ENCODE measurements at places on chromosomes 3 and 15. TPM values are rescaled to one million over a fixed set of nuclear protein-coding genes. Genes with fewer than 3 reads are reported as not detected.

SV2B gene
- 3.8 TPM for total RNA-seq

LDHAL6B gene
- not detected for total RNA-seq

TMEM44 gene
- 4.6 TPM for total RNA-seq

CPNE9 gene
- total RNA-seq, result not detected

MGLL gene
- 78.1 TPM for total RNA-seq

ATP10A gene
- 2.3 TPM for total RNA-seq

TRIM42 gene
- not detected for total RNA-seq

ZBTB47 gene
- 182 TPM for total RNA-seq

ZCWPW2 gene
- total RNA-seq, result 4.9 TPM

CCR1 gene
- total RNA-seq, result 16.1 TPM

HEG1 gene
- total RNA-seq, result 111 TPM

DNA sequence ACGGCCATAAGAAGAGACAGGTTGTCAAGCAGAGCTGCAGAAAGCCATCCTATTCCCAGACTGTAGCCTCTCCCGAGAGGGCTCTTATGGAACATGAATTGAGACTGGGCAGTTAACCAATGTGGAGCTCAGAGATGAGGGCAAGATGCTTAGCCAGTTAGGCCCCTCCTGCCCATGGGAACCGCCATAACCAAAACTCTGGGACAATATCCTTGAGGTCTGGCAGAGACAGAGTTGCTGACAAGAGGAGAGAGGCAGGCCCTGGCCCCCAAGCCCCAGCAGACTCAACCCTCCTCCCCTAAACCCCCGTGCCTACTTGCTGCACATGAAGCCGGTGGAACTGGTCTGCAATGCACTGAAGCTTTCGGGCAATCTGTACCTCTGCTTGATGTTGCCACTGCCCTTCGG lies 4.8 kb downstream of the BMF start:
- no peak overlapping the region for H3K4me3 ChIP-seq
- H3K27me3 ChIP-seq, result no peaks in the 10 kb centered on the region
- peak overlapping the region; percentile 68 for H3K27ac ChIP-seq
- H3K4me1 ChIP-seq, result peaks cover 90% of the 10 kb centered on the region

- H3K27ac ChIP-seq, result peak overlapping the region; percentile 99
- no peaks in the 10 kb centered on the region for H3K27me3 ChIP-seq
- no peak for DNase-seq
Observed at GRCh38 chr15:58931987-58932588, 1.4 kb downstream of the SLTM start.

- H3K36me3 ChIP-seq, result peaks cover 4% of the 10 kb centered on the region
- no peaks in the 10 kb centered on the region for H3K27me3 ChIP-seq
- H3K4me3 ChIP-seq, result no peak overlapping the region
- H3K4me1 ChIP-seq, result peaks cover 97% of the 10 kb centered on the region
- no peak for DNase-seq
Observed at GRCh38 chr3:134364936-134365765, 9.1 kb downstream of the AMOTL2 start.

- no peak for DNase-seq
- H3K36me3 ChIP-seq, result no peaks in the 10 kb centered on the region
- no peaks in the 10 kb centered on the region for H3K27me3 ChIP-seq
- no peak overlapping the region for H3K4me3 ChIP-seq
- no peak overlapping the region for H3K27ac ChIP-seq
Observed at GRCh38 chr3:13087320-13087990, 14.2 kb upstream of the IQSEC1 start.

DNA sequence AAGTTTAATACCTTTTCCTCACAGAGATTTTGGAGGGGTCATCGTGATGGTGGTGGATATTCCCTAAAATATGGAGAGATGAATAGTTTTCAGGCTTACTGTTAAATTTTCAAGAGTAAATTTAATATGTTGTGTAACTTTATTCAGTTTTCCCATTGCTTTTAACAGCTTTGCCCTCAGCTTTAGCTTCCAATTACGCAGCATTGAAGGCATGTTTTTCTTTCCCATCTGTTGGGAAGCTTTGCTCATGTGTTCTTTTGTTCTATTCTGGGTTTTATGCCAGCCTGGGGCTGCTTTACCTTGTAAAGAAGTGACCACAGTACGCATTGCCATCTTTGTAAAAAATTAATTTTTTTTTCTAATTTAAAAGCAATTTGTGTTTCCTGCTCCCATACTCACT lies 151.5 kb downstream of the B3GALNT1 start:
- H3K4me1 ChIP-seq, result no peaks in the 10 kb centered on the region
- H3K4me3 ChIP-seq, result no peak overlapping the region
- H3K36me3 ChIP-seq, result no peaks in the 10 kb centered on the region
- no peak overlapping the region for H3K27ac ChIP-seq
- DNase-seq, result no peak

DNA sequence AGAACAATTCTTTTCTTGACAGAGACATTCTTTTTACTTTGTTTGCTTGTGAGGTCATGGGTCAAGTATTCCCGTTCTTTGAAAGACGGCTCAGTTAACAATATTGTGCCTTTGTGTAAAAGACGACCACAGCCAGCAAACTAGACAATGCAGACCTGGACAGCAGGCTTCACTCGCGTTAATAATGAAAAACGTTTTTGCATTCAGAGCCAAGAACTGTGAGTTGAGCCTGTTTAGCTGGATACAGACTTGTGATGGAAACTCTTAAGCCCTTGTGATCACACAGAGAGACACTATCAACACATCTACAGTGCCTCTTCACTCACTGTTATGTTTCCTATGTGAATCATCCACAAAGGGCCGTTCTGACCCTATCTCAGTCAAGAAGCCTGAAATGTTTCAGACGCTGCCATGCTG lies 37.3 kb upstream of the CMTM7 start:
- H3K4me3 ChIP-seq, result no peak overlapping the region
- H3K27me3 ChIP-seq, result no peaks in the 10 kb centered on the region
- no peak overlapping the region for H3K27ac ChIP-seq
- DNase-seq, result no peak

- H3K4me1 ChIP-seq, result no peaks in the 10 kb centered on the region
- no peak overlapping the region for H3K4me3 ChIP-seq
- H3K36me3 ChIP-seq, result no peaks in the 10 kb centered on the region
- H3K27ac ChIP-seq, result no peak overlapping the region
Observed at GRCh38 chr3:61114316-61114953, 136.8 kb downstream of the FHIT start.

DNA sequence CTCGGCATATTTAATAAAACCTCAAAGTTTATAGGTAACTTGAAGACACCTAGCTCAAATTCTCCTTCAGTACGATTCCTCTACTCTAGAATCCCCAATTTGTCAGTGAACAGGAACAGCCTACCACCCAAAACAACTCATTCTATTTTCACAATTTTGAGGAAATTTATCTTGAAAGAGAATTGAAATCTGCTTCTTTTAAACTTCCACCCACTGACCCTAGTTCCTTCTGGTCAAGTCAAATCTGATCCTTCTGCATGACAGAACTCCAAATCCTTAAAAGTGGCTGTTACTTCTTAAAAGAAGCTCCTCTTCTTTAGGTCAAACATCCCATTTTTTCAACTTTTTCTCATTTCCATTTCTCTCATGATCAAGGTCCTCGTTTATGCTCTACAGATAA lies 4.4 kb downstream of the GABPB1 start:
- H3K36me3 ChIP-seq, result no peaks in the 10 kb centered on the region
- H3K27ac ChIP-seq, result peak overlapping the region; percentile 40
- no peak overlapping the region for H3K4me3 ChIP-seq
- DNase-seq, result no peak

GRCh38 chr15:63287109-63287508 lies 9.7 kb downstream of the APH1B start:
- no peaks in the 10 kb centered on the region for H3K27me3 ChIP-seq
- no peak for DNase-seq
- H3K4me3 ChIP-seq, result no peak overlapping the region
- no peaks in the 10 kb centered on the region for H3K36me3 ChIP-seq
- H3K27ac ChIP-seq, result no peak overlapping the region

DNA sequence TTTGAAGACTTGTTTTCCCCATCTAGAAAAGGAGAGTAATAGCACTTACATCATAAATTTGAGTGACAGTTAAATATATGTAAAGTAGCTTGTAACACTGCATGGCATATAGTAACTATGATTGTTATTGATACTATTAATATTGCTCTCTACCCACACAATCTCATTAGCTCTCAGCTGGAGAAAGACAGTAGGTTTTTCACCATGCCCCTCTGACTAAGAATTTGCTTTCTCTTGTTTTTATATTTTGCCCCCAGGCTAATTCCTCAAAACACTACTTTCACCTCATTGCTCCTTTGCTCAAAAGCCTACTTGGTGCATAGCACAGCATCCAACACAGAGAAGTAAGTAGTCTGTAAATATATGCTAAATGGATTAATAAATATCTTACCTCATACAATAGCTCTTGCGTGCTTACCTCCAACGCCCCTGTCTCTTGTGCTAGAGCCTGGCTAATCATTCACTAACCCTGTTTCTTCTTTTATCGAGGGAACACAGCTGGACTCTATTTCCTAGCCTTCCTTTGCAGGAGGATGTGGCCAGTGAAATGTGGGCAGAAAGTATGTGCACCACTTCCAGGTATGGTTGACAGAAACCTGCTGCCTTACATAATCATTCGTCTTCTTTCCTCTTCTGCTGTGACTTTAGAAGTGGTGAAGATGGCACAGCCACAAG lies 190.0 kb downstream of the PLCH1 start:
- no peaks in the 10 kb centered on the region for H3K27me3 ChIP-seq
- H3K36me3 ChIP-seq, result no peaks in the 10 kb centered on the region
- H3K4me3 ChIP-seq, result no peak overlapping the region
- DNase-seq, result no peak

- peak overlapping the region; percentile 93 for H3K27ac ChIP-seq
- no peaks in the 10 kb centered on the region for H3K27me3 ChIP-seq
- peaks cover 44% of the 10 kb centered on the region for H3K4me1 ChIP-seq
- peak overlapping the region; percentile 85 for H3K4me3 ChIP-seq
- peak; percentile 51 for DNase-seq
Observed at GRCh38 chr15:78438619-78439285, 736 bp downstream of the IREB2 start.

- peaks cover 44% of the 10 kb centered on the region for H3K4me1 ChIP-seq
- H3K36me3 ChIP-seq, result no peaks in the 10 kb centered on the region
- DNase-seq, result peak; percentile 78
- H3K27me3 ChIP-seq, result no peaks in the 10 kb centered on the region
- H3K4me3 ChIP-seq, result no peak overlapping the region
Observed at GRCh38 chr3:69784954-69785514, 45.8 kb downstream of the MITF start.

- H3K27me3 ChIP-seq, result no peaks in the 10 kb centered on the region
- no peak overlapping the region for H3K27ac ChIP-seq
- peaks cover 13% of the 10 kb centered on the region for H3K4me1 ChIP-seq
- no peaks in the 10 kb centered on the region for H3K36me3 ChIP-seq
- no peak for DNase-seq
- H3K4me3 ChIP-seq, result no peak overlapping the region
Observed at GRCh38 chr3:104458657-104459056, 908.1 kb upstream of the ALCAM start.

DNA sequence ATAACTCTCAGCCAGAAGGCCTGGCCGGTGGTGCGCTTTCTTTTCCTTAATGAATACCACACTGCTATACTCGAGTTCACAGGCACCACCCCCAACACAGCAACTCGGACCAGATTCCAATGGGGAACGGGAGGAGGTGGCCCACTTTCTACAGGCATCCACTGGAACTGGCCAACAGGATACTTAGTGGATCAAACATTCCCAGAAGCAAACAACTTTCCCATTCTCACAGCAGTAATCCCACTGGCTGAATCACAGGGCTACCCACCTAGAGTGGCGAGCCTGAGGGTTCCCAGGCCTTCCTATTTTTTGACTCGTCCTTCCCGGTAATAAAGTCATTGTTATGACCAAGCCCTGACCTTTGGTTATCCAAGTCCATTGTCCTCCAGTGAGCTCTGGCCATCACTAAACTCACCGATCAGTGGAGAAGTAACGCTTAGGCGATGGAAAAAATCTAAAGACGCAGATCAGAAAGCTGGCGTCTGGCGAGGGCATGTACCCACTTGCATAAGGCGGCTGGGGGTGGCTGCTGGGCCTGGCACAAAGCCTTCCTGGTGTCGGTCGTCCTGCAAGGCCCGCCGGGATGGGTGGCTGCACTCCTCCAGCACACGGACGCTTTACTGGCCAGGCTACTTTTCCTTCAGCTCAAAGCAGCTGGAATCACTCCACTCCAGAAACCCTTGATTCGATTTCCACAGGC lies 1.2 kb downstream of the EOGT start:
- H3K36me3 ChIP-seq, result peaks cover 47% of the 10 kb centered on the region
- H3K27me3 ChIP-seq, result no peaks in the 10 kb centered on the region

- no peaks in the 10 kb centered on the region for H3K27me3 ChIP-seq
- no peaks in the 10 kb centered on the region for H3K4me1 ChIP-seq
- peak; percentile 41 for DNase-seq
- peak overlapping the region; percentile 7 for H3K27ac ChIP-seq
- H3K36me3 ChIP-seq, result no peaks in the 10 kb centered on the region
Observed at GRCh38 chr3:118987477-118987876, 47.2 kb downstream of the IGSF11 start.

- peaks cover 16% of the 10 kb centered on the region for H3K4me1 ChIP-seq
- H3K36me3 ChIP-seq, result no peaks in the 10 kb centered on the region
- H3K27me3 ChIP-seq, result no peaks in the 10 kb centered on the region
Observed at GRCh38 chr15:31470756-31471155, 144.1 kb downstream of the KLF13 start.

DNA sequence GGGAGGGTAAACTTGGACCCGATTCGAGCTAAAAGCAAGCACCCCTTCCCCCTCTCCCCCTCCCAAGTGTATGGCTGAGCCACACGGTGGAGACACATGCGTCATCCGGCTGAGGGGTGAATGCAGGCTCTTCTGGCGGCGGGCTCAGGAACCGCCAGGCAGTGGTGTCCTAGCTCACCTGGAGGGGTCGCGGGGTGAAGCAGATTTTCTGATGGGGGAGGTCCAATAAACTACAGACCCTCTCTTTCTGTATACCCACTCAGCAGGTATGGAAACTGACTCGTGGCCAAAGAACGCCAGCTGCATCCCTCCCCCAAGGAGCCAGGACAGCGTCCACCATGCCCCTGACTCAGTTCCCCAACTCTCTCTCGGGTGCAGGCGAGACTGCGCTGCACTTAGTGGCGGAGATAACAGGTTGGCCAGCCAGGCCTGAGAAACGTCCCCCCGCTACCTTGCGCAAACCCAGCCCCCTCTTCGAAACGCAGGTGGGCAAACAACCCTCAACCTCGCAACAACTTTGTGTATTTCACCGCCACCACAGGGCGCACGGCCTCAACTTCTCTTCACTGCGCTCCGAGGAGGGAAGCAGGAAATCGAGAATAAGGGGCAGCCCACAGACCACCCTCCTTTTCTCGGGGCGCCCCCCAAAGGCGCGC lies 1.3 kb downstream of the MAGI1 start:
- H3K4me3 ChIP-seq, result peak overlapping the region; percentile 91
- H3K27me3 ChIP-seq, result no peaks in the 10 kb centered on the region
- H3K4me1 ChIP-seq, result no peaks in the 10 kb centered on the region
- H3K36me3 ChIP-seq, result no peaks in the 10 kb centered on the region
- H3K27ac ChIP-seq, result peak overlapping the region; percentile 96

GRCh38 chr3:196220587-196220986 lies 4.3 kb downstream of the SLC51A start:
- no peak for DNase-seq
- H3K36me3 ChIP-seq, result no peaks in the 10 kb centered on the region
- H3K4me3 ChIP-seq, result no peak overlapping the region
- no peaks in the 10 kb centered on the region for H3K4me1 ChIP-seq
- no peak overlapping the region for H3K27ac ChIP-seq
